ENCODE measurements at places on chromosomes 16 and 17.

- no peak for DNase-seq
Observed at GRCh38 chr16:75064403-75065148, 52.0 kb downstream of the LDHD start.

- no peak for DNase-seq
Observed at GRCh38 chr17:61454381-61455323, 2.4 kb downstream of the TBX4 start.

DNA sequence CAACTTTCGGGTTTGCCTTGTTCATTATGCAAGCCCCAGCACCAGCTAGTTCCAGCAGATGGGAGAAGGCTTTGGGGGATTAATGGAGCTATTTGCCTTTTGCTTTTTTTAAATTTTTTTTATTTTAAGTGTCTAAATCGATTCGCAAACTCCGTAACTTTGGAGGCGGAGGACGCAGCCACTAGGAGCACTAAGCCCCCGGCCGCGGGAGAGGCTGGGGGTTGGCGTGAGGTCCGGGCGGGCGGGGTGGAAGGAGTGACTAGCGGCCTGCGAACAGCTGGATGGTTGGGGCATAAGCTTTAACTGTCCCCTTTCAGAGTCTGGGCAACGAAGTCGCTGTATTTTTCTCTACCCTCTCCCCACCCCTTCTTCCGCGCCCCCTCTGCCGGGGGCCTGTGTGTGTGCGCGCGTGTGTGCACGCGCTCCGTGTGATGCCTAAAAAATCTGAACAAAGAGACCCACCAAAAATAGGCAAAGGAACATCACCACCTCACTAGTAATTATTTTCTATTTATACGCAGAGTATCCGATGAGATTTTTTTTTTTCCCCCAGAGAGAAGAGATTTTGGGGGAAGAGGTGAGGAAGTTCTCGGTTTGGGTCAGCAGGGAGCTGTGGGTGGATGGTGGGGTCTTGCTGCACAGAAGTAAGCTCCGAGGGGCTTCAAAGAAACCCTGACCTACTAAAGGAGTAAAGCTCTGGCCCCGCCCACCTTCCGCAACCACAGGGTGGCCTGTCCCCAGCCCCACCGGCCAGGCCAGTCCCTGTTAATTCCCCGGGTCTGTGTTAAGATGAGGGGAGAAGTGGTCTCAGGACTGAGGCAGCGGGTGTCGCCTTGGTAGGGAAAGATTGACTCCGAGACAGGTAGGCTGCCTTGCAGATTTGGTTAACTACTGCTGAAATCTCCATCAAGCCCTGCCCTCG, 2.3 kb downstream of the SHISA9 start:
- no peak for DNase-seq

- DNase-seq = no peak
Observed at GRCh38 chr17:36182176-36183000, 6.0 kb upstream of the TBC1D3B start.

DNA sequence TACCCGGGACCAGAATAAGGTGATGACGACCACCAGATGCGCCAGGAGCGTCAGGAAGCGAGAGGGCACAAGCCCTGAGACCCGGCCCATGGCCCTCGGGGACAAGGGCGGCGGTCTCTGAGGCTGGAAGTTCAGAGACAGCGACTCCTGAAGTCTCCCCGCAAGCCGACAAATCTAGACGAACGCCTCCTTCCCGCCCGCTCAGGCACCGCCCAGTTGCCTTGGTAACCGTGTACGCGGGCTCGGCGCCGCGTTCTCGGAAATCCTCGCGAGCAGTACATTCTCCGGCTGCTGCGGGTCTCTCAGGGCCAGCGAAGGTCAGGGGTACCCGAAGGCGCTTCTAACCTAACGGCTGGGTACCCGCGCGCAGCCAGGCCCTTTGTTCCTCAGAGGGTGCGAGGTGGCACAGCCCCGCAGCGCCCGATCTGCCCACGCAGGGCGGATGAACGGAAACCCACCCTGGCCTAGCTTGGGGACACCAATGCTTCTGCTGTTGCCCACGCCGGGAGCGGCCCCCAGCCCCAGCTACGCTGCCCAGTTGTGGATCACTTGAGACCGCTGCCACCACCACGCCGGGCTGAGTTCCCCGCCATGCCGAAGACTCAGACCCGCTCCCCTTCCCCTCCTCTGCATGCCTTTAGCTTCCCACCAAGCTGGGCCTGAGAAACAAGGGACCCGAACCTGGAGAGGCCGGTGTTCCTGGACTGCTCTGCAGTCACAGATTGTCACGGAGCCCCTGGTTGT, at the start of gene TMEM107:
TMEM107 (minus strand) TSS at position 184 of the 744 bp plus-strand sequence; CDS start at position 90, 94 bp downstream.
- DNase-seq = peak; percentile 83

- DNase-seq = no peak
Observed at GRCh38 chr16:30115238-30115637, 1.9 kb upstream of the GDPD3 start.
